ENCODE measurements at places on chromosomes 5 and 9.

- DNase-seq: no peak
Observed at GRCh38 chr5:107607196-107607595, 63.5 kb downstream of the EFNA5 start.

DNA sequence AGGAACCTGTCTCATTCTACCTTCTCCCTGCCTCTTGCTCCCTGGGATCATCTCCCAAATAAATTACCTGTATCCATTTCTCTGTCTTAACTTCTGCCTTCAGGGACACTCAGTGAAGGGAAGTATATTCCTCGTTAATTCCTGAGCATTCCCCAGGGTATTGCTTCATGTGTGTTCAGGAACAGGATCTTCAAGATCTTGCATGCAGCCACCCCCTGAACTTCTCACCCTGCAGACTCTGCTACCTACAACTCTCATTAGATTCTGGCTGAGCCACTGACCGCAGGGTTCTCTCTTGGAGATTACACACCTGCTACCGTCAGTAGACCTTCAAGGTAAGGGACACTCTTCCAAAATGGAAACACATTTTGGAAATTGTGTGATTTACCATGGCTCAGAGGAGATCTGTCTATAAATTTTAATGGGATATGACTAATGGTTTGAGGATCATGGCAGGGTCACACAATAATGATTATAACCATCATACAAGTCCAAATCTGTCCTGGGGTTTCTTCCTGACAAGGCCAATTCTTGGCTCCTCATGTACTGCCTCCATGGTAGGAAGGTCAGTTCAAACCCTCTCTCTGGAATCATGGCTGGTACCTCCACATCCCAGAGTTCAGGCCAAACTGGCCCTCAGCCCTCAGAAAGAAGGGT lies 38.9 kb upstream of the UGCG start:
- no peak for DNase-seq

DNA sequence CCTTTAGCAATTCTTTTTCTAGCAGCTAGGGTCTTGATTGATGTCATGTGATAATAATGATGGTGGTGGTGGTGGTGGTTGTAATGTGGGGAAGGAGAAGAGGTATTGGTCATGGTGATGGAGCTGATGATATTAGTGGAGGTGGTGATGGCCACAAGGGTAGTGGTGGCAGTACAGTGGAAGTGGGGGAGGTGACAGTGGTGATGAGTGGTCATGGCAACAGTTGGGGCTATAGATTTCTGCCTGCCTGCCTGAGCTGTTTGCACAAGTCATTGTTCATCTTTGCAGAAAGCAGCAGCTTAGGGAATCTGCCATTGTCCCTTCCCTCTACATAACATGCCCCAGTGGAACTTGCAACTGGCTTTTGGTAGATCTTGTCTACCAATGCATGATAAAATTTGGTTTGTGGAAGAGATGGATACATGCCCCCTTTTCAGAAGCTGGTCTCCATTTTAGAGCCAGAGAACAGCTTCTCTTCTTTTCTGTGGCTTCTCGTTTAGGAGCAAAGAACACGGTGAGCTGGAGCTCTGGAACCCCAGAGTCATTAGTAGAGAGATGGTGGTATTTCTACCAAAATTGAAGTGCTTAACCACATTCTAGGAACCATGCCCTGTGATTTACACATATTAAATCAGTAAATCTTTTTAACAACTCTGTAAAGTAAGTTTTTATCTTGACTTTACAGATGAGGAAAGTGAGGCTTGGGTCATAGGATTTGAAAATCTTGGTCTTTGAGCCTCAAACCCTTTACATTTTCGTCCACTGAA lies 100.3 kb downstream of the AOPEP start:
- DNase-seq: no peak

DNA sequence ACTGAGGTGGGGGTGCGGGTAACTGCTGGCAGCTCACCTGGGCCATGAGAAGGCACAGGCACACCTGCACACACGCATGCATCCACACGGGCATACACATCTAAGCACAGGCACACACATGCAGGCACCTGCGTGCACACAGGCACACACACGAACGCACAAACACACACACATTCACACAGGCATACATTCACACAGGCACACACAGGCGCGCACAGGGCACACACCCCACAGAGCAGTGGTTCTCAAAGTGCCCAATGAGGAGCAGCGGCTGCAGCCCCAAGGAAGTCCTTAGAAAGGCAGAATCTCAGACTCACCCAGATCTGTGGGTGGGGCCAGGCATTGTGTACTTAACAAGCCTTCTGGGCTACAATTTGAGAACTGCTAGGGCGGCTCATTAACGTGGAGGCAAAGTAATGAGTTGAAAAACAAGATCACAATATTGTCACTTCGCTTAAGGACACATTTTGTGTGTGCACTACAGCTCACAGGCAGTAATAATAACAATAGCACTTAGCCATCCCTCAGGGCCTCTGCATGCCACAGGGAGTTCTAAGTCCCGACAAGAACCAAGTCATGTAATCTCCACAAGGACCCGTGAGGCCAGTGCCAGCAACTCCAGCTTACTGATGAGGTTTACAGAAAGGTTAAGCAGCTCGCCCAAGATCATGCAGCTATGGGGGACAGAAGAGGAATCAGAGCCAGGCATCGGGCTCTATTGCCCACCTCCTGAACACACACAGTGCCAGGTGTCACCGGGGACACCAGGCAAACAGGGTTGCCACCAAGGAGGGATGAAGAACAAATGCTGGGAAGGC lies 91.6 kb downstream of the ROR2 start:
- no peak for DNase-seq

Data from muscle of back (tissue), 13 donors.